ENCODE measurements at places on chromosomes 6 and 20. TPM values are rescaled to one million over a fixed set of nuclear protein-coding genes. Genes with fewer than 3 reads are reported as not detected.

The CLIC5 gene
- total RNA-seq = under 0.01 TPM

The DEFB132 gene
- total RNA-seq = not detected

The RUNX2 gene
- not detected for total RNA-seq

The SLC22A7 gene
- not detected for total RNA-seq

The CST4 gene
- not detected for total RNA-seq

Measured in lung microvascular endothelial cell (primary cell).